Iris pigment epithelial cell (primary cell): ENCODE measurements at places on chromosomes 3 and 15.
A peak's percentile ranks its signal among the peaks of the same experiment; 100 is the strongest.

DNA sequence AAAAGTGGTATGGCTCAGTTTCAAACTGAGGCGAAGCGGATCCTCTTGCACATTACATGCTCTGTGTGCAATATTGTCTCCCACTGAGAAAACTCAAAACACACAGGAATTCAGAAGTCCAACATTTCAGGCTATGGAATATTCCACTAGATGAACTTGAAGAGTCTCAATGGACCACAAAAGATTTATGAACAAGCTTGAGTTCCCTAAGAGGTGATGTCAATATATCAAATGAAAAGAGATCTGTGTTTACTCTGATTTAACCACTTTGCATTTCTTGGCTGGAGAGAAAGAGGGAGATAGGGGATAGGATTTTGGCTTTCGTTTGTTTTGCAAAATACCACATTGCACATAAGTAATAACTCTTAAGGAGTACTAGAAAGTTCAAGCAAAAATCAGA is 20.3 kb downstream of the PDZRN3 start:
- no peak for DNase-seq

GRCh38 chr3:85760342-85760741 is 801.6 kb downstream of the CADM2 start:
- DNase-seq, result peak; percentile 7

DNA sequence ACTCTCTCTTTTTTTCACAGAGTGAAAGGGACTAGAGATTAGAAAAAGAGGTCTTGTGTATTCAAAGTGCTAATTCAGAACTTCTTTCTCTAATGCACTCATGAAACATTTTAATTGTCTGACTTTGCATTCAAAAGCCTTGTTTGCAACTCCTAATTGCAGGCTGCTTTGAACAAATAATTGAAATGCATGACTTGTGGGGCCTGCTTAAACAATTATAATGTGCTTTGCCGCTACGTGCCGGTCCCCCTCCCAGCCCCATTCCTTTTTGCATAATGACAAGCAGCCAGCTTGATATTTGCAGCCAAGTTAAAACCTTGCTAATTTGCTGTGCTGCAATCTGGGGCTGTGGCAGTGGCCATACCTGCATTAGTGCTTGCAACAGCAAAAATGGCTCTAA is 114.5 kb downstream of the FOXB1 start:
- no peak for DNase-seq

DNA sequence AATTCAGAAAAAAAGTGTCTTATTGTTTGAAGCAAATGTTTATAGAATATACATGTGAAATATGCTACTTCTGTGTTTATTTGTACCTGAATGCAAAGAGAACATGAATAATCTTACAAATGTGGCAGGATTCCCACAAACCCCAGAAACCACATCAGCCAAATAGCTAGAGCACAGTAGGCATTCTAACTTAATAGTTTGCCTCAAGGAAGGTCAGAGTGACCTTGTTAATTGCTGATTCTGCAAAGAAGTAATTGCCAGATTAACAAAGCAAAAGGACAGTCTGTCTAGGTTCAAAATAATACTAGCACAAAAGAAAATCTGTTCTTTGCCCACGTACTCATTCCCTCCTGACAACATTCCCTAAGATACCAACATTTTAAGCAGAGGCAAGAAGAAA is 604.0 kb downstream of the PYDC2 start:
- DNase-seq, result no peak

- DNase-seq, result no peak
Measured at GRCh38 chr3:72275331-72275751, 490.4 kb upstream of the PROK2 start.

DNA sequence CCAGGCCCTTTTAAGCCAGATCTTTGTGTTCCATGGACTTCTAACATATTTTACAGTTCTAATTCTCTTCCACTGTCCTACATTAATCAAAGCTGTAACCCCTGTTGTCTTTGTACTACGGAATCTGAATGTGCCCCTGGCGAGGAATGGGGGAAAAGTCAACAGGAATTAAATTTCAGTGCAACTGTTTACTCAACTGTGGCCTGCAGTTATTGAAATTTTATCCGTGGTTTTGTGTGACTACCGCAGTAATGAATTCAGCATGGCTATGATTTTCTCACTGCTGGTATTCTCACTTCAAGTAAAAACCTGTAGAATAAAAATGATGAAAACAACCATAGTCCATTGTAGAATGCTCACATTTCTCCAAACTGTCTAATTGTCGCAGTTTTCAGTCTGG is 388.0 kb downstream of the FOXP1 start:
- DNase-seq, result peak; percentile 92
